ENCODE measurements at places on chromosomes 16 and 17.

DNA sequence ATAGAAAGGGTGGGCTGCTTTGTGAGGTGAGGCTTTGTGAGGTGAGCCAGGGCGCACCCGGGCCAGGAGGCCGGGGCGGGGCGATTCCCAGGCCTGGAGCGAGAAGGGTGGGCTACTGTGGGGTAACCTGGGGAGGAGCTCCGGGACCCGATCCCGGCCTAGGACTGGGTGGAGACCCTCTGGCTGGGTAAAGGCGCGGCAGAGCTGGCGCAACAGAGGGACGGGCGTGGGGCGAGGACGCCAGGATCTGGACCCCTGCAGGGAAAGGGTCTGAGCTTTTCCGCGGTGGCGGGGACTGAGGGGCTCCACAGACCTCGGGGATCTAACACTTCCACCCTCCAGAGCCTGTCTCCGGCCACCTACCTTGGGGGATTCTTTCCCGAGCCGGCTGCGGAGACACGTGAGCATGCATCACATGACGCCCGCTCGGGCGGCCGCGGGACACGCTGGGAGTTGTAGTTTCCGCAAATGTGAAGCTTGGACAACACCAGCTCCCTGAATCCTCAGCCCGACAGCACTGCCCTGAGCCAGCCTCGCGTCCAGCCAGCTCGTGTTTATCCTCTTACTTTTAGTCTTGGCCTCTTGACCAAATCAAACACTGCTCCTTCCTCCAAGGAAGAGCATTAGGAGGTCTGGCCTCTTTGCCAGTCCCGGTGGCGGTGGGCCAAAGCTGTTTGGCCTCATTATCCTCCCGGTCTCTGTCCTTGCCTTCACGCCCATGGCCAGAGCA, at the start of gene SLC38A7:
SLC38A7 (minus strand) TSS at position 417 of the 730 bp plus-strand sequence. CDS start 4,644 bp downstream, outside the sequence.
- peak; percentile 16 for DNase-seq

- DNase-seq, result no peak
Measured at GRCh38 chr16:60151987-60152386, 1417.9 kb upstream of the GOT2 start.

- DNase-seq, result no peak
Measured at GRCh38 chr16:51722467-51722866, 571.4 kb upstream of the SALL1 start.

DNA sequence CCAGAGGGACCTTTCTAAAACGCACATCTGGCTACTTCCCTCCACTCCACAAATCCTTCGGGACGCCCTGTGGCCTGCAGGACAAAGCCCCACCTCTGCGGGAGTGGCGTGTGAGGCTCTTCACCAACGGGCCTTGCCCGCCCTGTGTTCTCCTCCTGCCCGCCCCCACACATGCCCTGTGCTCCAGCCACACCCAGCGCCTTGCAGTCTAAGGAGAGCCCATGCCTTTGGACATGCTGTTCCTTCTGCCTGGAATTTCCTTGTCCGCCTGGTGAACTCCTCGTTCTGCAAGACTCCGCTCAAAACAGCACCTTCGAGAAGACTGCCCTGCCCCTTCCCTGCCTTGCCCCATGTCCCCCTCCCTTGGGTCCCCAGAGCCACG, 7.4 kb downstream of the ELOB start:
- DNase-seq, result no peak

- DNase-seq, result no peak
Measured at GRCh38 chr16:17828012-17828411, 357.3 kb upstream of the XYLT1 start.

DNA sequence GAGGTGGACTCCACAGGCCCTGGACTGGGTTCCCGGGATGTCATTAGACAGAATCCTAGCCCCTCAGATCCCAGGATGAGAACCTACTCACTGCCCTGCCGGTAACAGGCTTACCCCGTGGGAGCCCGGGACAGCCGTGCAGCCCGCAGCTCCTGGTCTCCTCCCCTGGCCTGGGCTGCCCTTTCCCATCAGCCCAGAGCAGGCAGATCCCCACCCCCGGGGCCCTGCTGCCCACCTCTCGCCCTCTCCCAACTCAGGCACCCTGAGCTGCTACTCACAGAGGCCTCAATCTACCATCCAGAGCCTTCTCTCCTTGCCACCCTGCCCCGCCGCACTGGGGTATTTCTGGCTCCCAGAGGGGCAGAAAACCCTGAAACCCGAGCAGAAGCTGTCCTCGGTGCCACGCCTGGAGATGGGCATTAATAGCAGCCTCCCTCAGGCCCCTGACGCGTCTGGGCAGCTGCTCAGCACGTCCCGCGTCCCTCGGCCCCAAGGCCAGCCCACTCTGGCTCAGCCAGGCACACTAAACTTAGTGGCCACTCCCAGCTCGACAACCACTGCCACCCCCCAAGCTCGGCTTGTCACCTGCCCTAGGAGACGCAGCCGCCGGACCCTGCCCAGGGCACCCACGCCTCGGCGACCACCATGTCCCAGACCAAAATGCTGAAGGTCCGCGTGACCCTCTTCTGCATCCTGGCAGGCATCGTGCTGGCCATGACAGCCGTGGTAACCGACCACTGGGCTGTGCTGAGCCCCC, at the start of gene CACNG1:
CACNG1 (plus strand) TSS at position 539 of the 757 bp plus-strand sequence; CDS start at position 646, 107 bp downstream.
- no peak for DNase-seq

- no peak for DNase-seq
Measured at GRCh38 chr17:54992797-54993639, 24.5 kb downstream of the STXBP4 start.

GRCh38 chr16:14629919-14630619, at the start of gene PARN:
PARN (minus strand) TSS chr16:14630260; CDS start chr16:14630125, 135 bp downstream.
- DNase-seq, result peak; percentile 97

GRCh38 chr16:68284847-68285246, 20.5 kb downstream of the SLC7A6 start:
- no peak for DNase-seq

GRCh38 chr17:36493956-36494355, 7.5 kb downstream of the ZNHIT3 start:
- no peak for DNase-seq

- DNase-seq, result no peak
Measured at GRCh38 chr16:75589306-75589705, 23.1 kb downstream of the GABARAPL2 start.
